ENCODE measurements at places on chromosomes 2 and 18.

- DNase-seq, result no peak
Measured at GRCh38 chr2:137056704-137057103, 291.4 kb downstream of the THSD7B start.

GRCh38 chr2:100184055-100184737 lies 41.8 kb upstream of the AFF3 start:
- peak; percentile 47 for DNase-seq

DNA sequence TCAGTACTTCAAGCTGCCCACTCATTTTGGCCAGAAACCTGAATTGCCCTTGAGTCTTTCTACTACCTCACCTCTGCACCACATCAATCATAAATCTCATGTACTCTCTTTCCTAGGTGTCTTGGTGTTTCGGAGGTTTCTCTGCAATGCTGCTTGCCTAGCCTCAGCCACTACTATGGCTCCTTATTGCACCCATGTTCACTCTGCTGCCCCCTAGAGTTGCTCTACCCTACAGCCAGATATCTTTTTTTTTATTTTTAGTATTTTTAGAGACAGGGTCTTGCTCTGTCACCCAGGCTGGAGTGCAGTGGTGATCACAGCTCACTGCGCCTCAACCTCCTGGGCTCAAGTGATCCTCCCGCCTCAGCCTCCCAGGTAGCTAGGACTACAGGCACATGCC lies 413.0 kb downstream of the PTPRM start:
- no peak for DNase-seq

DNA sequence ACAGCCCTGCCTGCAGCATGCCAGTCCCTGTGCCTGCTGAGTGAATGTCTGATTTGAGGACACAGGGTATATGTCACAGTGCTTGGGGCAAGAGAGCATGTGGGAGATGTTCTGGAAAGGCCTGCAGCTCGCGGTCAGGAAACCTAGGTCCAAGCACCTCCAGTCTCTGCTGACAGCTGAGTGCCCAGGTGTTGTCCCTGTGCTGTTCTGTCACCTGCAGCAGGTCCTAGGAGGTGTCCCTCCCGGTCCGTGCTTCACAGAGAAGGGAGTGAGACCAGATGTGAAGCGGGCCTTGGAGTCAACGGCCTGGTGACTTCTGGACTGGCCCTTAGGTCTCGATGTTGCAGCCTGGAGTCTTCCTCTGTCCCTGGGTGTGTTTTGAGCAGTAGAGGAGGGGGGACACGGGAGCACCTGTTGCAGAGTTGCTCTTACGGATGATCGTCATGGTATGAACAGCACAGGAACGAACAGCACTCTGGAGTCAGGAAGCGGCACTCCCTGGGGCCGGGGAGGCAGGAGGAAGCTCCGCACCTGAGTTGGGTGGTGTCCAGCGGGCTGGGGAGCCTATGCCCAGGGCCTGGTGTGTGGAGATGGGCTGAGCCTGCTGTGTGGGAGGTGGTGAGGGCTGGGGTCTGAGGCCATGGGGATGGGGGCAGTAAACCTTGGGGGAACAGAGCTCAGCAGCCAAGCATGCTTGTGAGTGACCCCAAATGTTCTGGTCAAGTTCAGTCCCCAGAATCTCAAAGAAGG lies 21.6 kb upstream of the ARHGEF4 start:
- DNase-seq, result no peak

- peak; percentile 56 for DNase-seq
Measured at GRCh38 chr2:234308813-234309195, 188.1 kb downstream of the ARL4C start.

GRCh38 chr18:58866066-58866772 lies 1.5 kb downstream of the ZNF532 start:
- no peak for DNase-seq

DNA sequence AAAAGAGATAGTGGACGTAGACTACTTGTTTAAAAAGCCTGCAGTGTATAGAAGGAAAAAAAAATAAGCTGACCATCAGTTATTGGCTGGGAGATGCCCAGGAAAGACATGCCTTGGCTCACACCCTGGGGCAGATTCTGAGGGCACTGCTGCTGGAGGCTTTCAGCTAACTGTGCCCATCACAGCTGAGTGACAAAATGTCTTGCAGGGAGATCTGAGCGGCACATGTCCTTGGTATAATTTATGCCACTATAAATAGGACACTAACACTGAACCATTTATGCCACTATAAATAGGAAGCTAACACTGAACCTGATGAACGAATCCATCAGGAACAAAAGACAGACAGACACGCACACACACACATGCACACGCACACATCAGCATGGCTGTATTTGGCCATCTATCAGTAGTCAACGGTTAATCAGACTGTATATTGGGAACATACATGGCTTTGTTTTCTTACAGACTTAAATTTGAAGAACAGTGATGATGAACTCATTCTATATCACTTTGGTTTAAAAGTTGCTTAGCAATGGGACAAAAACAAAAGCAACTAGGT lies 68.2 kb upstream of the NOSTRIN start:
- no peak for DNase-seq

GRCh38 chr2:239667431-239667985 lies 266.7 kb upstream of the HDAC4 start:
- DNase-seq, result no peak

DNA sequence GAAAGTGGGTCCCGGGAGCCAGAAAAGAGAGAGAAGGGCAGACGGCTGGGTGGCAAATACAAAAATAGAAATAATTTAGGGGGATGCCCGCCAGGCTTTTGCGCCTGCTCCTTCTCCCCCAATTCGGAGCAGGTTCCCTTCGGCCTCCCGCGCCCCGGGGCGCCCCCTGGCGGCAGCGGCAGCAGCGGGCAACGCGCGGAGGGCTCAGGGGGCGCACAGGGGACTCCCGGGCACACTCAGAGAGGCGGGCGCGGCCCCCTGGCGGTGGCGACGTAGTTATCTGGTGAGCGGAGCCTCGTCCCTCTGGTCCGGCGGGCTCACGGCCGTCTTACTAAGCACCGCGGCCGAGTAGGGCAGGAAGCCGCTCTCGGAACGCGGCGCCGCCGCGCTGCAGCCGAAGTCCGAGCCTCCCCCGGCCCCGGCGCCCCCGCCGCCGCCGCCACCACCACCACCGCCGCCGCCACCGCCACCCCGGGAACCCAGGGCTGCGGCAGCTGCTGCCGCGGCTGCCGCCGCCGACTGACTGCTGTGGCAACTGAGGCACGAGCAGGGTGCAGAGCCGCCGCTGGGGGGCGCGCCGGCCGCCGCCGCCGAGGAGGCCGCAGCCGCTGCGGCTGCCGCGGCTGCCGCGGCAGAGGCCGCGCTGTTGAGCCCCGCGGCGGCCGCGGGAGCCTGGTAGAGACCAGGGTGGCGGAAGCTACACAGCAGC lies 3.8 kb downstream of the EVX2 start:
- peak; percentile 78 for DNase-seq

- DNase-seq, result peak; percentile 91
Measured at GRCh38 chr2:231482806-231483391, 18.6 kb upstream of the NCL start.

- peak; percentile 74 for DNase-seq
Measured at GRCh38 chr18:55588111-55588869, at the start of gene TCF4. Gene TCF4, minus strand, starts transcription at chr18:55588192. Its CDS starts 1,076 bp downstream, at chr18:55587116.

- peak; percentile 70 for DNase-seq
Measured at GRCh38 chr2:151297882-151298281, 8.4 kb upstream of the NMI start.

GRCh38 chr2:240795454-240795853 lies 24.6 kb downstream of the KIF1A start:
- DNase-seq, result no peak

GRCh38 chr18:12377556-12378197 lies 650 bp upstream of the AFG3L2 start:
- DNase-seq, result no peak

DNA sequence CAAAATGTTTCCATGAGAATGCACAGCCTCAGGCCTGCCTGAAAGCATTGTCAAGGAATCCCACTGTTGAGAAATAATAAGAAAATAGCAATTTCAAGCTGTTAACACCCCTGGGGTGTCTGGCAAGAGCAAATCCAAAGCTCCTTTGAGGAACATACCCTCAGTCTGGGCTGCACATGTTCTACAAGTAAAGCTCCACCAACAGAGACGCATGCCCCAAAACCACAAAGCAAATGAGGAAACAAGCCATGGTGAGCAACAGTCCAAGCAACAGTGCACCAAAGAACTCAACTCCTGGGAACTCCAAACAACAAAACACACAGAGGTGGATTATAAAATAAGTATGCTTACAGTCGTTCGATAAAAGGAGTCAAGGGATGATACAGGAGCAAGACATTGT lies 40.3 kb downstream of the CYP27C1 start:
- peak; percentile 65 for DNase-seq

DNA sequence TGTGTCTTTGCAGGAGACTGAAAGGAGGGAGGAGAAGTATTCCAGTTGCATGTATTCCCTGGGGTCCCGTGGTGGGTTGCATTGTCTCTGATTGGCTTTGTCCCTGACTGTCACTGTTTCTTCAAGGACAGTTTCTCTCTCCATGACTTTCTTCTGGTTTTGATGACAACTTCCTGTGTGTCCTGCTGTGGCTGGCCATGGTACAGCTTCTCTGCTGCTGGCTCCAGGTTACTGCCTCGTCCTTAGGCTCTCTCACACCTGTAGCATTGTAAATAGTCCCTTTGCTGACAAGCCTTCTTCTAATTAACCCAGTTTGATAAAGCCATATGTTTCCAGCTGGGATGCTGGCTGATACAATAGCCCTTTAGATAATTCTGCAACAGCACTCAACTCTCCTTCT lies 129.0 kb downstream of the LPIN1 start:
- DNase-seq, result no peak

DNA sequence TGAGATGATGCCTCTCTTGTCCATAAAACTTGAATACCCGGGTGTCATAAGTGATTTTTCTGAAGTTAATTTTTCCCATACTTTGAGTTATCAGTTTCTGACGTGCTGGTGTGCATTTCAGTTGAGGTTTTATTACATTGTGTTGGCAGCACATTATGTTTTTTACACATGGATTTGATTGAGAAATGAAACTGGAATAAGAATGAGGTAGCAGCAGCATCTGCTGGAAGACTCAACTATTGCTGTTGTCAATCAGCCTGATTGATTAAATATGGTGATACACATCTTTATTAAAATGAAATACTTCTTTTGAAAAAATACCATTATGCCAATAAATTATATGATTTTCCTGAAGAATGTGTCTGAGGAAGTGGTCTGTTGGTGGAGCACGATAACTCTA lies 60.5 kb downstream of the INSIG2 start:
- DNase-seq, result no peak

DNA sequence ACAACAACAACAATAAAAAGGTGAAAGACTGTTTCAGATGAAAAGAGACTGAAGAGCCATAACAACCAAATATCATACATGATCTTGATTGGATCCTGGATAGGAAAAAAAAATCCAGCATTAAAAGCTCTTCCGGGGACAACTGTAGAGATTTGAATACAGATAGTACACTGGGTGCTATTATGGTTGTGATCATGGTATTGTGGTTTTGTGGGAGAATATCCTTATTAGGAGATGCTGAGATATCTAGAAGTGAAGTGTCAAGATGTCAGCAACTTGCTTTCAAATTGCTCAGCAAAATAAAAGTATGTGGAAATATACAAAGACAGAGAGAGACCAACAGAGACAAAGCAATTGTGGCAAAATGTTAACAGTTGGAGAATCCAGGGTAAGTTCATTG lies 15.5 kb upstream of the SPATA3 start:
- DNase-seq, result no peak

DNA sequence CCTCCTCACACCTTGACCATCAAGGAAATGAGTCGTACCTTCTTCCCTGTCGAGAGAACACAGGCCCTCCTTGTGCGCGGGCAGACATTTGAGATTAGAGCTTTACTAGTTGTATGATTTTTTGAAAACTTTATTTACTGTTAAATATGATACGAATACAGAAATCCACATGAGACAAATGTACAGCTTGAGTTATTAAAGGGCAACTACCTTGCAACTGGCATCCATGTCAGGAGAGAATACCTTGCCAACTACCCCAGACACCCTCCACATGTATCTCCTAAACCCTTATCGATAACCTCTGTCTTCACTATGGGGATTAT lies 28.3 kb downstream of the KLHL23 start:
- no peak for DNase-seq

- DNase-seq, result peak; percentile 47
Measured at GRCh38 chr2:223459328-223459939, 142.7 kb downstream of the SCG2 start.

- DNase-seq, result peak; percentile 75
Measured at GRCh38 chr2:215680605-215681598, 245.0 kb upstream of the FN1 start.

DNA sequence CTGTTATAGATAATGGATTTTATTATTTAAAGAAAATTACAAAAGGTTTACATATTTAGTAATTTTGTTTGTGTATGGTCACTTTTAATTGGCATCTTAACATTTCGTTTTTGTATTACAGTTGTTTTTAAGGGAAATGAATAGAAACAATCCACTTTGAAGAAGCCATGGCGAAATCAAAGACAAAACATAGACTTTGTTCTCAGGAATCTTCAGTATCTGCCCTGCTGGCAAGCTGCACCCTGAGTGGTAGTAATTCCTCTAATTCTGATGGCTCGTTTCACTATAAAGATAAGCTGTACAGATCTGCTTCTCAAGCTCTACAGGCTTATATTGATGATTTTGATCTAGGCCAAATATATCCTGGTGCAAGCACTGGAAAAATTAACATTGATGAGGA lies 2.7 kb downstream of the C18orf54 start:
- DNase-seq, result no peak

GRCh38 chr2:51387235-51387634 lies 355.3 kb upstream of the NRXN1 start:
- no peak for DNase-seq

DNA sequence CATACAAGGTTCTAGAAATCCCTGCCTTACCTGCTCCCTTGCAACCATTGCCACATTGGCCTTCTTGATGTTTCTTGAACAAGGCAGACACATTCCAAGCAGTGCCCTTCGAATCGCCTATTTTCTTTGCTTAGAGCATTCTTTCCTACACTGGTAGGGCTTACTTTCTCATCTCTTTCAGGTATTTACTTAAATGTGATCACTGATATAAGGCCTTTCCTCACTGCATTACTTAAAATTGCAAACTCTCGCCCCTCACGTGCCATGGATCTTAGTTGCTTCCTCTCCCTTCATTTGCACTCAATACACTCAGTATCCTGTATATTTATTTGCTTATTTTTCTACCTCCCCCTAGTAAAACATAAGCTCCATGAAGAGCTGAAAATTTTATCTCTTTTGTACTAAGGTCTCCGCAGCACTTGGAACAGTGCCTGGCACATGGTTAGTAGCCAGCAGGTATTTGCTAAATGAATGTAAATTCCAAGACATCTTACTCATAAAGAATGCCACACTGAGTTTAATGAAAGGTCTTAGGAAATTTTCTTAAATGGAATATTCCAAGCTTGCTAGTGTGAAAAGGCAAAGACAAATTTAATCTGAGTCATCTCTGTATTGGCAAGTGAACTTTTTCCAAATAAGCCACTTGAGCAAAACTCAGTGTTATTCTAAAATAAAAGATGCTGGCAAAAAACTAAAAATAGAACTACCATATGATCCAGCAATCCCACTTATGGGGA lies 42.4 kb upstream of the FIGN start:
- DNase-seq, result no peak

GRCh38 chr2:144211826-144212225 lies 308.1 kb downstream of the ZEB2 start:
- peak; percentile 72 for DNase-seq

- no peak for DNase-seq
Measured at GRCh38 chr18:7617738-7618422, 50.8 kb downstream of the PTPRM start.

GRCh38 chr18:57362714-57363113 lies 10.4 kb downstream of the ST8SIA3 start:
- DNase-seq, result no peak
